ENCODE measurements at places on chromosomes 1 and 21. TPM values are rescaled to one million over a fixed set of nuclear protein-coding genes. Genes with fewer than 3 reads are reported as not detected.

GRCh38 chr1:100249155-100249536, 488 bp downstream of the DBT start:
- no peak for DNase-seq

DNA sequence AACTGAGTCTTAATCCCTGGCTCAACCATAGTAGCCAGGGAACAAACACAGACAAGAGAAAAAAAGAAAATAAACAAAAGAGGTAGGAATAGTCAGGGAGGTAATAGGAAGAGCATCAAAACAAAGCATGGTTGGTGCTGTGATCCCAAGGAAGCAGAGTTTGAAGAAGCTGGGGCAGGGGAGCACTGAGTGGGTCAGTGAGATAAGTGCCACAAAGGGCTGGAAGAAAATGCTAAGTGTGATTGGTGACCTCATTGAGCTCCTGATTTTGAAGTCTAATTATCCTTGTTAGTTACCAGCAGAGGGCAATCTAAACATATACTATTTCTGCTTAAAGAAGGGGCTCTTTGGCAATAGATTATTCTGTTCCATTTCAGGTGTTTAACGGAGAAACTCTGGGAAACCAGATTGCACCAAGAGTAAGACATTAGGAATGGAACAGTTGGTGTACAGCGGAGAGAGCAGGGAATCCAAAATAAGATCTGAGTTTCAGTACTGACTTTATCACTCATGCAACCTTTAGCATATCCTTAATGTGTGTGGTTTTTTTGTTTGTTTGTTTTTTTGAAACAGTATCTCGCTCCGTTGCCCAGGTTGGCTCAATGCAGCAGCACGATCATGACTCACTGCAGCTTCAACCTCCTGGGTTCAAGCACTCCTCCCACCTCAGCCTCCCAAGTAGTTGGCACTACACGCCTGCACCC, 30.7 kb upstream of the KIAA1614 start:
- no peak for DNase-seq

- DNase-seq, result no peak
These were observed 40.4 kb downstream of the KCNJ15 start for GRCh38 chr21:38297194-38297631.

DNA sequence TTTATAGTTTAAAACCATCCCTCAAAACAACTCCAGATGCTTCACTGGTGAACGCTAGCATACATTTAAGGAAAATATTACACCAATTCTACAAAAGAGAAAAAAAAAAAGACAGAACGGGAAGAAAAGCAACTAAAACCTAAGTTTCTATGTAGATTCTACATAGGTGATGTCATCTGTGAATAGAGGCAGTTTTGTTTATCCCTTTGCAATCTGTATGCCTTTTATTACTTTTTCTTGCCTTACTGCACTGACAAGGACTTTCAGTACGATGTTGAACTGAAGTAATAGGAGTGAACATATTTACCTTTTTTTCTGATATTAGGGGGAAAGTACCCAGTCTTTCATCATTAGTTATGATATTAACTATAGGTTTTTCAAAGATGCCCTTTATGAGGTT, 101.7 kb upstream of the HAO2 start:
- DNase-seq, result no peak

- DNase-seq, result no peak
These were observed 598.3 kb upstream of the CAMK1G start for GRCh38 chr1:208985231-208985630.

GRCh38 chr1:224141693-224142092, 27.8 kb downstream of the FBXO28 start:
- no peak for DNase-seq

DNA sequence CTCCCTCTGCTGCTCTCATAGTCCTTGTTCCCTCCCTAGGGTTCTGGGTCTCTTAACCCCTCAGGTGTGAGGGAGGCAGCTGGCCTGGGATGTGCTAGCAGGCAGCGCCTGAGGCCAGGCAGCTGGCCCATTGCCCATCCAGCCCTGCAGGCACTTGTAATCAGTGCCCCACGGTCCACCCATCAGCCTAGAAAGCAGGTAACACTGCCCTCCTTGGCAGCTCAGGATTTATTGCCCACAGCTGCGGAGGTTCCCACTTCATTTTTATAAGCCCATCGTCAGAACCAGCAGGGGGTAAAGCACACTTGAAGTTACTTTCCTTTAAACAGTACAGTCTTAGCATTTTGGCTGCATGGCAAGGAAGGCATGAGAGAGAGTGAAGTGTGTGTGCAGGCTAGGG, 70.6 kb downstream of the TMEM53 start:
- no peak for DNase-seq

- no peak for DNase-seq
These were observed 54.1 kb downstream of the LDLRAD2 start for GRCh38 chr1:21865943-21866706.

- no peak for DNase-seq
These were observed 30.1 kb downstream of the ABCG1 start for GRCh38 chr21:42248783-42249597.

GRCh38 chr1:95578462-95578861, 344.5 kb downstream of the RWDD3 start:
- DNase-seq, result no peak

- no peak for DNase-seq
These were observed 165.8 kb downstream of the GPATCH2 start for GRCh38 chr1:217465102-217465501.

GRCh38 chr1:196650403-196650802, 1.4 kb upstream of the CFH start:
- no peak for DNase-seq

DNA sequence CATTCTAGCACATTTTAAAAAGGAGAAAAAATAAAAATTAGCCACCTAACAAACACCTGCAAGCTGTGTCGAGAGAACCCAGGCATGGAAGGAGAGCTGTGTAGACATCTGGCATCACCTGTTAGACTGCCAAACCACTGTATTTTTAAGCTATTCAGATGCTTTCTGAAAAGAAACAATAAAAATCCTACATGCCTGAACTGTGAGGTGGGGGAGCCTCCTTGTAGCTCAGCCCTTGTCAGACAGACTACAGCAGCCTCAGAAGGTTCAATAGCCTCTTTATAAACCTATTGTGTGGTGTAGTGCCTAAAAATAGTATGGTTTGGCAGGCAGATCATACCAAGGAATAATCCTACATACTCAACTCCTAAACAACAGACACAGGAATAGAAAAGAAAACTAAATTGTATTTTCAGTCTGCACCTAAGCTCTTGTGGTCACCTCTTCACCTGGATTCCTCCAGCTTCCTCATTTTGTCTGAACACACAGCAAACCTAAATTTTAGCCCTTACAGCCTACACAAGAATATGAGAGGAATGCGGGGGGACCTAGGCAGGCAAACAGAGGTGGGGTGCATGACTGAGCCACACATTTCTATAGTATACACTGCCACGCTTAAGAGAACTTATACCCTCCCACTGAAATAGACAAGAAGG, 67.0 kb downstream of the SIPA1L2 start:
- DNase-seq, result no peak

- DNase-seq, result no peak
These were observed 121.7 kb downstream of the ATF6 start for GRCh38 chr1:161887730-161888287.

DNA sequence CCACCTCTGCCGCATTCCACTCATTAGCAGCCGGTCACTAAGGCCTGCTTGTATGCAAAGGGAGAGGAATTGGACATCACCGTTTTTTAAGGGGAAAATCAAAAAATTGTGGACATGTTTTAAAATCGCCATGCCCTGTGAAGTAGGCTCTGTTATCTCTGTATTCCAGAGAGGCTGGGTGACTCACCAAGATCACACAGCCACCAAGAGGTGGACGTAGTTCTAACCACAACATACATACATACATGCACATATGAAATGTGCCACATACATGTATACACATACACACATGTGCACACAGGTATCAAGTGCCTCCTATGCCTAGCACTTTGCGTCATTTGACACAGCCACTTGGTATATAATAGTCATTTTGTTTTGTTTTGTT, 16.0 kb upstream of the ZSCAN20 start:
- DNase-seq, result no peak

DNA sequence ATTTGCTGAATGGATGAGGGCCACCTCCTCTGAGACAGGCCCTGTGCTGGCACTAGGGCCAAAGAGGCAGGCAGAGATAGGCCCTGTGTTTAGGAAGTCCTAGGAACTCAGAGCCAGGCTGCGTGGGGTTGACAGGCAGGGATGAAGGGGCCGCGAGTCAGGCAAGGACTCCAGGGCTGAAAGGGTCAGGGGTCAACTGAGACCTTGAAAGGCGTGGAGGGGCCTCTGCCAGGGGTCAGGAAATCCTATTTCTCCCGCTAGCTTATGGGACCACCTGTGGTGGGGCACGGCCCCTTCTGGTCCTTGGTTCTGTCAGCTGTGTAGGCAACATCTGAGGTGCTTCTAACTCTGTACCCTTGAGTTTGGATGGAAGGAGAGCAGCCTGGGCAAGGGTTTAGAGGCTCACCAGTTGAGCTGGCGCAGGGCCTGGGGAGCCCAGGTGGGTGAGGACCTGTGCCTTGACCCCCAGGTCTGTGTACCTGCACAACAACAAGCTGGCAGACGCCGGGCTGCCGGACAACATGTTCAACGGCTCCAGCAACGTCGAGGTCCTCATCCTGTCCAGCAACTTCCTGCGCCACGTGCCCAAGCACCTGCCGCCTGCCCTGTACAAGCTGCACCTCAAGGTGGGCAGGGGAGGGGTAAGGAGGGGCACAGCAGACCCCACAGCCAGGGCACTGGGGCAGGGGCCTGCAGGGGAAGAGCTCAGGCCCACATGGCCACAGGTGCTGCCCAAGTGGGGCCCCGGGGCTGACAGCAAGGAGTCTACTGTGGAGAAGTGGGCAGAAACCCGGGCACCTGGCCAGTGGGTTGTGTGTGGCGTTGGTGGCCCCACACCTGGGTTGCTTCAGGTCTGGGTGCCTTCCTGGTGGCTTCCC, 14.9 kb downstream of the PODN start:
- no peak for DNase-seq

ARHGEF19 gene
- 14.3 TPM for total RNA-seq

SUSD4 gene
- total RNA-seq, result 0.07 TPM

SLAMF1 gene
- not detected for total RNA-seq

C1orf94 gene
- not detected for total RNA-seq

IFI6 gene
- 28.3 TPM for total RNA-seq

RAD54L gene
- total RNA-seq, result 23.6 TPM

Measured in epithelial cell of proximal tubule (primary cell).